ENCODE measurements at places on chromosomes 6 and 20.

- no peak for DNase-seq
Measured at GRCh38 chr6:9412951-9413559, 977.7 kb upstream of the SLC35B3 start.

- DNase-seq: no peak
Measured at GRCh38 chr6:138428944-138429598, 25.0 kb downstream of the HEBP2 start.

DNA sequence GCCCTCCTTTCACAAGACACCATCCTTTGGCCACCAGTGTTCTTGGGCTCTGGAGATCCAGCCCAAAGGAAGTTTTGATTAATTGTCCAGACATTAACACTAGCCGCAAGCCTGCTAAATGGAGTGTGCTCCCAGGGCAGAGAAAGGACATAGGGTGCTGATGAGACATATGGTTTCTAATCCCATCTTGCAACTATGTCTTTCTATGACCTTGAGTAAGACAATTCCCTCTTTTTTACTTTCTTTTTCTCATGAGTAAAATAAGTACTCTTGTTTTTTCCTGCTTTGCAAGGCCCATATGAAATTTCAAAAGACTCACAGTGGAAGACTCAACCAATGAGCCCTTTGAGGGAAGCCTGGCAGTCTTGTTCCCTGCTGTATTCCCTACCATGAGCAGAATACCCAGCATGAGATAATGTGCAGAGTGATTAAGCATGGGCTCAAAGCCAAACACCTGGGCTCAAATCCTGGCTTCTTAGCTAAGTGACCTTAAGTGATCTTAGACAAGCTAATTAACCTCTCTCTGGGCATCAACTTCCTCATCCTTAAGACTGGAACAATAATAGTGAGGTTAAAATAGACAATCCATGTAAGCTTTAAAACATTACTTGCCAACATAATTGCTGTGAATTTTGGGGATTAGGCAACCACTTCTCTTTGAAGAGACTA lies at the start of gene WFDC10B:
WFDC10B (minus strand) TSS at position 51 of the 669 bp plus-strand sequence. CDS start 19,027 bp downstream, outside the sequence.
- no peak for DNase-seq

DNA sequence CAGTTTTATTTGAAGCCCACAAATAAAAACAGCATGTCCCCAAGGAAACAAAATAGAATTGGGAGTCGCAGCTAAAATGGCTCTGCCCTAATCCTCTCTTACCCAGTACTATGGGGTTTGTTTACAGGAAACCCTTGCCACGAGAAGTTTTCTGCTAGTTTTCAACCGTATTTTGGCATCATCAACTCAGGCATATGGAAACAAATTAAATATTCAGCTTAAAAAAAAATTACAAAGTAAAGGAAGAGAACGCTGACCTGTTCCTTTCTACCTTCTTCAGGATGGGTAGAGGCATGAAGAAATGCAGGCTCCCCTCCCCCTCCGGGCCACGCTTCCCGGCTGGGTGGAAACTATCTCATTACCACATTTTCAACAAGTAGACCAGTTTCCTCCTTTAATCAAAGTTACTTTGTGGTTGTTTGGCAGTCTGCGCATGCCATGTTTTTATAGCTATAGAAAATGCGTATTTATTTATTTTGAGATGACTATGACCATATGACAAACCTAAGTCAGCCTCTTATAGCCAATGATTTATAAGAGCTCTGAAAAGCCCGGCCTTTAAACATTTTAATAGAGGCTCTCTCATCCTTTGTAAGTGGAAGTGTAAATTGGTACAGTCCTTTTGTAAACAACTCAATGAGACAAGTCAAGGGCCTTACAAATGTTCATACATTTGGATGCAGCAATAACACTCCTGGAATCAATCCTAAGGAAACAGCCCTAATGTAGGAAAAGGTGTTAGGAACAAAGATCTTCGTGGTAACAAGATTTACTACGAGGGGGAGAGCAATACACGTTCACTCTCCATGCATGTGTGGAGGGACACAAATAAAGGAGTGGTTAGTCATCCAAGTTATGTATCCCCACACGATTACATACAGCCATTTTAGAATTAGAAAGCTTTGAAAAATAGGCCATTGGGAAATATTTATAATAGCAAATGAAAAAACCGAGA lies 16.1 kb upstream of the ZNF217 start:
- DNase-seq: peak; percentile 53

DNA sequence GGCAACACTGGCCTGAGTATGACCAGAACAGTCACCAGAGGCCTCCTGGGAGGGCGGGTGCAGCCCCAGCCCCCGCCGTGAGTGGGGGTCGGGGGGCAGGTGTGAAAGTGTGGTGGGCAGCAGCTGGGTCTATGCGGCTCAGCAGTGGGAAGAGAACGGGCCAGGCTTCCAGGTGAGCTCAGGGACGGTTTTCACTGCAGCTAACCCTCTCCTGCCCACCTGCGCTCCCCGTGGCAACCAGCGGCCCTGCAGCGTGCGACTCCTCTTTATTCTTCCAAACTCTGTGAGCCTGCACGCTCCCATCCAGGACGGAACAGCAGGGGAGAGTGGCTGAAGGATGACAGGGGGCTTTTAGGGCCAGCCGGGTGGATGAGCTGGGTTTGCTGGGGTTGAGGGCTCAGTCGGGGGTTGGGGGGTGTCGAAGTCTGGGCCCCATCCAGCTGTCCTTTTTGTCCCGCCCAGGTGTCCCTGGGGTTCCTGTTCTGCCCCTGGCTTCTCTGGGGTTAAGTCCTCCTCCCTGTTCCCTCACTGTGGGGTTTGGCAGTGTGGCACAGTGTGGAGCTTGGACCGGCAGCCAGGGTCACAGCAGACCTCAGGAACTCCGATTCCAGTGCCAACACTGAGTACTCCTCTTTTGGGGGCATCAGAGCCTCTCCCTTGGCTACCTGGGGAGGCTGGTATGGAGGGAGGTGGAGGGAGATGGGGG lies 859 bp upstream of the BIRC7 start:
- no peak for DNase-seq

DNA sequence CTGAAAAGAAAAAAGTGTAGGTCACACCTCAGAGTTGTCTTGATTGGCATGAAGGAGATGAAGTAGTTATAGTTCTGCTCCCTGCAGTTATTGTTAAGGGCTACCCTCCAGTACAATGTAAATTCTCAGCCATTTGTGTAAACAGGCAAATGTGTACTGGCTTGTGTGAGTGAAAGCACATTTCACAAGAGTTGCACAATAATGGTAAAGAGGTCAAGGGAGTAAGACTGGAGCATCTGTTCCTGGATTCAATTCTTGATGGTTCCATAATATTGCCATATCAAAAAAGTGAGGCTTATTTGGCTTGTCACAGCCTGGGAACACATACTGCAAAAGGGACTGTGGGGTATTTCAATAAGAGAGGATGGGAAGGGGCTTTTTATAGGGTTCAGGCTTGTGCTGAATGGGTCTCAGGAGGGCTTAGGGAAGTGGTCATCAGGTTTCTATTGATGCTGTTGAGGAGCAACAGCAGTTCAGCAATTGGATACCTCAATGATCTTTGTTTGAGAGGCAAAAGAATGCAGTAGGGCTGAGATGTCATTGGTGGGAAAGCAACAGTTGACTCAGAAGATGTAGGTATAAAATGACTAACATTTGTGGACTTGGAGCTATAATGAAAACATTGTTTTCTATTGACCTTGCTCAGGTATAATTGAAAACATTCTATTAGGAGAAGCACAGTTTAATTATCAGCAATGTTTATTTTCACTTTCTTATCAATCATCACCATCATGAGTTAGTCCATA lies 402.6 kb downstream of the BCKDHB start:
- DNase-seq: no peak

GRCh38 chr6:296151-297122 lies 4.2 kb downstream of the DUSP22 start:
- no peak for DNase-seq

DNA sequence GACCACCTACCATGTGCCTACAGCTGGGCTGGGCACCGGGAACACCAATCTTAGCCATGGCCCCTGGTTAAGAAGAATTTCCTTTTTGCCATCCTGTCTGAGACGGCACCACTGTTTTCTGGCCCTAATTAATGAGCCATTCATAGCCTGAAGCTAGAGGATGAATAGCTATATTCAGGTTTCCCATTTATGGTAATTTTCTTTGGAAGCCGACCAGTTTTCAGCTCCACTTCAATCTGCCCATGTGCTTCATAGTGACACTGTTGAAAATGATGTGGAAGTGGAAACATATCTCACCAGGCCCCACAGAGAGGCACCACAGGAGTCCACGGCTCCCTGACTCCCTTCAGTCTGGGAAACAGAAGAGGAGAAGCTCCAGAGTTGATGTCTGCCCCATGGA lies 22.6 kb upstream of the ULBP3 start:
- no peak for DNase-seq

DNA sequence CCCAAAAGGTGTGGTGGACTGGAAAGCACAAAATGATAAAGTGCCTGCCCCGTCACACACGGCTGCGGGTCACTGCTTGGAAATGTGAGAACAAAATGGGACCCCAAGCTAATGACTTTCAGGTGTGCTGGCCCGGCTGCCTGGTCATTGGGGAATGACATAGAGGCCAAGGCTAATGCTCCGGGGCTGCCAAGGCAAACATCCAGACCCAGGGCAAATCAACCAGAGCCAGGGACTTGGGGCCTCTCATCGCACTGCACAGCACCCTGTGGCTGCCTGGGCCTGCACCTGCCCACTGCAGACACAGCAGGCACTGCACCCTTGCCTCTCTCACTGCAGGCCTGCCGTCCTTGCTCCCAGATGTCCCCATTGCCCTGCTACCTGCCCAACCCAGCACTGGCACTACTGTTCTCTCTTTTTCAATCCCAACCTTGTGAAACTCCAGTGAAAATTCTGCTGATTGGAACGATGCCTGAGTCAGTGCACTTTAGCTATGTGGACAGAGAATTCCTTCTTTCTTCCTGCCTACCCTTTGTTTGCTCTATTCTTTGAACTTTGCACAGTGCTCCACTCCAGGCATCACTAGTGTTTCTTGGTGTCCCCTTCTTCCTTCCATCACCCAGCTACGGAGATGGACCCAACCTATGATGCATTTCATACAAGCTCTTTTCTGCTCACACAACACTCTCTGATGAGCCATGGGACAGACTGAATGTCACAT lies 849.5 kb downstream of the MAFB start:
- DNase-seq: no peak

- DNase-seq: no peak
Measured at GRCh38 chr6:102137859-102138258, 744.4 kb downstream of the GRIK2 start.

- no peak for DNase-seq
Measured at GRCh38 chr20:21167261-21167660, 41.4 kb downstream of the KIZ start.

GRCh38 chr6:140209775-140210174 lies 835.3 kb upstream of the CITED2 start:
- DNase-seq: no peak

GRCh38 chr6:32972353-32973143 lies 4.2 kb downstream of the BRD2 start:
- peak; percentile 40 for DNase-seq

DNA sequence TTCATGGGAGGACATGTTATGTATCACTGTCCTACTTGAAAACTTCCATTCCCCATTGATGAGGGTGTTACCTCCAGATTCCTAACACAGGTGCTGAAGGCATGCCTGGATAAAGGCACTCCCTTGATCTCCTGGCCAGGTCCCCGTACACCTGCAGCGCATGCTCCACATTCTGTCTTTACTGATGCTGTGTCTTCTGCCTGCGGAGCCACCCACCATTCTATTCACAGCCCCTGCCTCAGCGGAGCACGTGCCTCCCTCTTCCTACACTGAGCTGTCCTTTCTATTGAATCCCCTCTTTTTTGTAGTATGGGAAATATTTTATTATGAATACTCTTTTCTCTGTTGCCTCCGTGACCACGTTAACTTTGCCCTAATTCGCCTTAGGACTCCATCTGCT lies 25.0 kb downstream of the PTPN1 start:
- no peak for DNase-seq

- no peak for DNase-seq
Measured at GRCh38 chr20:32072168-32072750, 20.2 kb downstream of the HCK start.

DNA sequence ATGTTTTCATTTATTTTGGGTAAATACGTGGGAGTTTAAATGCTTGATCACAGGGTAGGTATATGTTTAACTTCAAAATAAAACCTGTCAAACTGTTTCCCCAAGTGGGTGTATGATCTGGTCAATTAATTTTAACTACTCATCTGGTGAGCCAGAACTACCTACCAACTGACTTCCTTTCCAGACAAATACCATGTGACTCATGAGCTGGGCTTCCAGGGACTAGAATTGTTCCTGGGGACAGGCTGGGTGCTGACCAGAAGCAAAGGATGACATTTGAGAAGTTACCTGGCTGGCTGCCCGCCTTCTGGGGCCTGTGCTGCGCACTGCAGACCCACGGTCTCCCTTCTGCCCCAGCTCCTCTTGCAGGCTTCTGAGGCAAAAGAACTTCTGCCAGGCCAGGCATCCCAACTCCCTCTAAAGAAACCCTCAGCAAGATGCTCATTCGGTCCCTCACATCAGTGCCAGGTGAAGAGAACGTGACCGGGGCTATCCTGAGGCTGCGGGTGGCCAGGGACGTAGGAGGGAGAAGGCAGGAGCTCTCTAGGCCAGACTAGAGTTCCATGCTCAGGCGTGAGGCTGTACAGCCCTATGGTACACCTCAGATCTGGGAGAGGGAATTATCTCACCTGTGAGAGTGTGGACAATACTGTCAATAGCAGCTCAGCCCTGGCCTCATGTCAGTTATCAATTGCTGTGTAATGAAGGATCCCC lies 103.6 kb downstream of the JPH2 start:
- DNase-seq: no peak

- no peak for DNase-seq
Measured at GRCh38 chr20:60512443-60512842, 554.2 kb downstream of the CDH26 start.

- DNase-seq: no peak
Measured at GRCh38 chr20:21436205-21436604, 38.9 kb upstream of the NKX2-4 start.

- no peak for DNase-seq
Measured at GRCh38 chr20:21453690-21454089, 56.4 kb upstream of the NKX2-4 start.

- DNase-seq: no peak
Measured at GRCh38 chr20:23152308-23152892, 66.3 kb upstream of the CD93 start.

All from stimulated activated CD8-positive, alpha-beta memory T cell treated with anti-CD3 and anti-CD28 coated beads, Interleukin-4, amount 100 ng/mL, for 24 hours (primary cell).